ENCODE measurements at places on chromosomes 3 and 15.

DNA sequence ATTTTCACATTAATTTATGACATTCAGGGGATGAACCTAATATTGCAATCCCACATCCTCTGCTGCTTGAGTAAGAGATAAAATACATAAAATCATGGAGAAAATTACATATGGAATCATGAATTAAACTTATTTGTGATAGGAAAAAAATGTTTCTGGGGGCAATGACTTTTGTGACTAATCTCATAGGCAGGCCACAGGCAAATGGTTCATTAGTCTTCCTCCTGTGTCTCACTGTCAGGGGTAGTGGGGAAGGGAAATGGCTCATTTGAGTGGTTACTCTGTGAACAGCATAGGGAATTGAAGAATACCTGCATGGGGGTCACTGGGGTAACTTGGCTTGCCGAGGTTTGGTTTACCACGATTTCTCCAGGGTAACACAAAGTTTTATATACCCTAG, 72.0 kb downstream of the TFG start:
- no peak for DNase-seq

DNA sequence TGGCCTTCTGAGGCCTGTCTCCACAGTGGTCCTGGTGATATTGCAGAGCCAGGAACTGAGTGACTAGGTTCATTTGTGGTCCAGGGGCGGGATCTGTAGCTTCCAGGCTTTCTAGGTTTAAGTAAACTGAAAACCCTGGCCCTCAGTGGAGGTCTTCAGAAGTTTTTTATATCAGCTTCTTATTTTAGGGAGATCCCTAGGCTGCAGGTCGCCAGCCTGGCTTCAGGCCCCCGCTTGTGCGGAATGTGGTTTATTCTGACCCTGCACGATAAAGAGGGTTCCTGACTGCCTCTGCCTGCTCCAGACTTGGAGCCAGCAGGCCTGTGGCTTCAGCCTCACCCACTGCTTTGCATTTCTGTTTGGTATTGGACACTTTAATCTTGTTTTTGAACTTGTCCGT, 133.9 kb upstream of the PLXNA1 start:
- no peak for DNase-seq

- peak; percentile 90 for DNase-seq
Measured at GRCh38 chr3:107848351-107848915, 242.4 kb downstream of the CD47 start.

GRCh38 chr3:153173758-153174516, 11.9 kb downstream of the RAP2B start:
- DNase-seq, result no peak

DNA sequence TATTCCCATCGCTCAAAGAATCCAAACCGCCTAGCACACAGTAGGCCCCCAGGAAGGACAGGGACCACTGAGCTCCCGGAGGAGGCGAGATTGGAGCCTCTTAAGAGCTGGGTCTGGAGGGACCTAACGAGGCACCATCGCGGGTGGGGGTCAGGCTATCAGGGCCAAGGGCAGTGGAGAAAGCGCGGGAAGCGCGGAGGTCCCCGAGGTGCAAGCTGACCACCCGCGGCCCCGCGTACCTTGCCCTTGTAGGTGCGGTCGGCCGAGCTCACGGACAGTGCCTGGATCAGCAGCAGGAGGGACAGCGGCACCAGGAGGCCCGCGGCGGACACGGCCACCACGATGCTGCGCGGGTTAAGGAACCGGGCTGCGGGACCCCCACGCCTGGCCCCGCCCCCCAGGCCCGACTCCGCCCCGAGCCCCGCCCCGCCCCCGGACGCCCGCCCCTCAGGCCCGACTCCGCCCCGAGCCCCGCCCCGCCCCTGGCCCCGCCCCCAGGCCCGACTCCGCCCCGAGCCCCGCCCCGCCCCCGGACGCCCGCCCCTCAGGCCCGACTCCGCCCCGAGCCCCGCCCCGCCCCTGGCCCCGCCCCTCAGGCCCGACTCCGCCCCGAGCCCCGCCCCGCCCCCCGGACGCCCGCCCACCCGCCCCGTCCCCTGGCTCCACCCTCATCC, 3.9 kb downstream of the ZDHHC19 start:
- no peak for DNase-seq

All from MM.1S (cell line).